Neural progenitor cell (in vitro differentiated cells): ENCODE measurements at places on chromosomes 12 and 14. TPM values are rescaled to one million over a fixed set of nuclear protein-coding genes. Genes with fewer than 3 reads are reported as not detected.
A peak's percentile ranks its signal among the peaks of the same experiment; 100 is the strongest.

- peaks cover 6% of the 10 kb centered on the region for H3K36me3 ChIP-seq
- H3K4me3 ChIP-seq = no peak overlapping the region
- H3K27me3 ChIP-seq = no peaks in the 10 kb centered on the region
- peaks cover 41% of the 10 kb centered on the region for H3K4me1 ChIP-seq
- peak overlapping the region; percentile 46 for H3K27ac ChIP-seq
These were observed 18.6 kb downstream of the CSRP2 start for GRCh38 chr12:76860256-76860655.

DNA sequence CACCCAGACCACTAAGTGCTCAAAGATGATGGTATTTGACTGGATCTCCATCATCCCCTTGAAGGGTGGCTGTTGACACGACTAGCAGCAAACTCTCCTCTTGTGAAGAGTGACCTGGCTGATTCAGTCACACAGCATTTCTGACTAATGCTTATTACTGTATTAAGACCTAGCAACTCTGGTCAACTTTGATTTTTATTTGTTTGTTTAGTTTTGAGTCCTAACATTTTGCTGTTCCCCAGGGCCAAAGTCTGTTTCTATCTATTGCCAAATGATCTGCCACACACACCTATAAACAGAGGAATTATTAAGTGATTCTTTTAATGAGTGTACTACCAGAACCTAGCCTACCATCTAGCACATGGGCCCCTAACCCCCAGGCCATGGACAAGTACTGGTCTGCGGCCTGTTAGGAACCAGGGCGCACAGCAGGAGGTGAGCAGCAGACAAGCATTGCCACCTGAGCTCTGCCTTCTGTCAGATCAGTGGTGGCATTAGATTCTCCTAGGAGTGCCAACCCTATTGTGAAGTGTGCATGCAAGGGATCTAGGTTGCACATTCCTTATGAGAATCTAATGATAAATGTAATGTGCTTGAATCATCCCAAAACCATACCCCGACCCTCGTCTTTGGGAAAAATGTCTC is 120.0 kb downstream of the RPS6KA5 start:
- no peaks in the 10 kb centered on the region for H3K27me3 ChIP-seq
- no peaks in the 10 kb centered on the region for H3K36me3 ChIP-seq
- no peak overlapping the region for H3K4me3 ChIP-seq

- H3K36me3 ChIP-seq = peaks cover 1% of the 10 kb centered on the region
- peaks cover 18% of the 10 kb centered on the region for H3K4me1 ChIP-seq
- H3K27me3 ChIP-seq = no peaks in the 10 kb centered on the region
- peak; percentile 81 for DNase-seq
- H3K27ac ChIP-seq = no peak overlapping the region
- peak overlapping the region; percentile 88 for H3K4me3 ChIP-seq
These were observed 1.3 kb downstream of the ESYT1 start for GRCh38 chr12:56129206-56129941.

DNA sequence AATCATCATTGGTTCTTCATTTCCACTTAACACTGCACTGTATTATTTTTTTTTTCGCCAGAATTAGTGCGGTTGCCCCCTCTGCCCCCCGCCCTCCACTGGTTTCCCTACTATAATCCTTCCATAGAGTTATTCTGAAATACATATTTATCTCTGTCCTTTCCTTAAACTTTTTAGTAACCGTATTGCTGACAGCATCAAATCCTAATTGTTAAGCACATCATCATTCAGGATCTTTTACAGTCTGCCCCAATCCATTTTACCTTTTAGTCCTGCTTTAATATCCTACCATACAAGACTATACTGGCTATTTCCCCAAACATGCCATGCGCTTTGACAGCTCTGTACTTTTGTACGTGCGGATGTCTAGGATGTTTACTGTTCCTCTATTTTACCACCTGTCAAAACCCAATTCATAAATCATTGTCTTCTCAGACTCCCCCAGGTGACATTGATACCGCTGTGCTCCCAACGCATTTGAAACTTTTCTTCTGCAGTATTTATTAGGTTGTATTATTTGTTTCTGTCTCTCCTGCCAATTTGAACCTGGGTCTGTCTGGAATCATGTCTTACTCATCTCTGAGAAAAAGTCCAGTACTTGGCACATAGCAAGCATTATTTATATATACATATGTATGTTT is 1.0 kb downstream of the FGFR1OP2 start:
- no peak overlapping the region for H3K27ac ChIP-seq
- no peaks in the 10 kb centered on the region for H3K27me3 ChIP-seq
- peaks cover 27% of the 10 kb centered on the region for H3K4me1 ChIP-seq
- no peak for DNase-seq

DNA sequence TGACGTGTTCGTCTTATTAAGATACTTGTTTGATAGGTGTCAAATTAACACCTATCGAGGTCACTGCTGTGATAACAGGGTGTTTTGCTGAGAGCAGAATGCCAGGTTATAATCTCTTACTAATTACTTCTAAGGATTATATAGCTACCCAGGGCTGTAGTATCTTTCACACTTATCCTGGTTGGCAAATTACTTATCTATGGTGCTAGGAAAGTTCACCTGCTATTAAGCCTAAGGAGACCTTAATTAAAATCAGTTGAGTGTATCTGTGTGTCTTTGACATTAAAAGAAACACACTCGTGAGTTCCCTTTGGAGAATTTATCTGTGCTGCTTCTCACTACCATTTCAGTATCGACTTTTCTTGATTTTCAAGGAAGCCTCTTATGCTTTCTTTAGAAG is 301.6 kb upstream of the SLC16A7 start:
- H3K27me3 ChIP-seq = no peaks in the 10 kb centered on the region
- H3K27ac ChIP-seq = no peak overlapping the region
- H3K4me1 ChIP-seq = no peaks in the 10 kb centered on the region
- no peak overlapping the region for H3K4me3 ChIP-seq

DNA sequence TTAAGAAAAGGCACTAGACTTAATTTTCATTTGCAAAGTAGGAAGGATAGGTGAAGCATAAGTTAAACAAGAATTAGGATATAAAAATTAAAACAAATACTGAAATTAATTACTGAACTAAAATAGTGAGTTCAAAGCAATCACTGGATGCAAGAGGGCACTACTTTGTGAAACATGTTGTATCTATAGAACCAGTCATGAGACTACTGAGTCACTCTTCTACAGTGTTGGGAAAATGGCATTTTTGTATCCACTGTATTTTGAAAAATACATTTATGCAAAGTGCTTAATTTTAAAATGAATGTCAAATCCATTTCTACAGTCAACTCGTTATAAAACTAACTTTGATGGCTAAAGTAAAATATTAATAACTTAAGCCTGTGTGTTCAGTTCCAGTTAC is 47.9 kb downstream of the SEL1L start:
- no peak for DNase-seq
- H3K27me3 ChIP-seq = no peaks in the 10 kb centered on the region

The SLC39A5 gene
- total RNA-seq = 0.54 and 1.5 TPM in 2 replicates

GRCh38 chr14:34035177-34035933 is 84.5 kb upstream of the EGLN3 start:
- no peaks in the 10 kb centered on the region for H3K36me3 ChIP-seq

- no peak overlapping the region for H3K4me3 ChIP-seq
- no peak overlapping the region for H3K27ac ChIP-seq
- DNase-seq = no peak
- no peaks in the 10 kb centered on the region for H3K27me3 ChIP-seq
- H3K36me3 ChIP-seq = no peaks in the 10 kb centered on the region
These were observed 83.6 kb upstream of the PMCH start for GRCh38 chr12:102281231-102281630.

GRCh38 chr14:90831821-90832220 is 15.6 kb upstream of the TTC7B start:
- no peak overlapping the region for H3K27ac ChIP-seq
- H3K4me1 ChIP-seq = no peaks in the 10 kb centered on the region
- H3K36me3 ChIP-seq = no peaks in the 10 kb centered on the region
- no peak for DNase-seq
- H3K27me3 ChIP-seq = peaks cover 35% of the 10 kb centered on the region
